Activated naive CD8-positive, alpha-beta T cell treated with anti-CD3 and anti-CD28 coated beads for 36 hours (primary cell): ENCODE measurements at places on chromosomes 5 and 9.
A peak's percentile ranks its signal among the peaks of the same experiment; 100 is the strongest.

DNA sequence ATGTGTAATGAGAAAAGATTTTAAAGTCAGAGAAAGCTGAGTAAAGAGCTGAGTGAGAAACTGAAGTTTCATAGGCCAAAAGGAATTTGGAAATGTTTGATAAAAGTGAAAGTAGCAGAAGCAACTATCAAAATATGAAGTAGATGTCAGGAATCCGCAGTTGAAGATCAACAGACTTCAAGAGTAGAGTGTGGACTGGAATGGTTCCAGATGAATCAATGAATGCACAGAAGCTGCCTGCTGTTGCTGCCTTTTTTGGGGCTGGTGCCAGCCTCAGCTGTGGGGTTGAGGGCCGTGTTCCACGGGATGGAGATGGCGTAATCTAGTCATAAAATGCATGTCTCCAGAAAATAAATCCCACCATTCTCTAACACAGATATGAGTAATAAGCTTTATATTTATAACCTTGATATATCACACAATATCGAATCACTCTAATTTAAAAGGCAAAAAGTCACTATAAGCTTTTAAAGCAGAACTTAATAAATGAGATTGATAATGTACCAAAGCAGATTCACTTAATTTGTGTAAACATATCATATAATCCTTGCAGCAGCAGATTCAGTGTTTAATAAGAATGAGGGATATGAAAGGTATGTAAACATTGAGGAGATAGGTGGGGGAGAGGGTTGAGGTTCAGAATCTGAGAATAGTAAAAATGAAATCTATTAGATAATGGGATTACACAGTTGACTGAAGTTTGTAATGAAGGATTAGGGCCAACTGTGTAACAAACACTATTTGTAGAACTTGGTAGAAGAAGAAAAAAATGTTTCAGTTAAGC is 652.3 kb upstream of the FTMT start:
- DNase-seq: no peak

- no peak for DNase-seq
Measured at GRCh38 chr5:134574521-134574920, 49.1 kb downstream of the JADE2 start.

DNA sequence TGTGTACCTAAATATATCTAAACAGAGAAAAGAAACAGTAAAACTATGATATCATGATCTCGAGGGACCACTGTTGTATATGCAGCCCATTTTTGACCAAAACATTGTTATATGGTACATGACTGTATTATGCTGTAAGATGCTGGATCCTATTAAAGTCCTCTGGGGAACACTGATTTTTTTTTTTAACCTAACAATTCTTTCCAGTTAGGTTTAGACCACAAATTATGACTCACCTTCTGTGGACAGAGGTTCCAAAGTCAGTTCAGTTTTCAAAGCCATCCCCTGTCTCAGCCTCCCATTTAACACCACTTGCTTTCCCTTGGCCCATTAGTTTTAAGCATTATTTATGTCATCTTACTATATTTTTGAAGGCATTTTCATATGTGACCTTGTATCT is 27.1 kb downstream of the TRMO start:
- no peak for DNase-seq

DNA sequence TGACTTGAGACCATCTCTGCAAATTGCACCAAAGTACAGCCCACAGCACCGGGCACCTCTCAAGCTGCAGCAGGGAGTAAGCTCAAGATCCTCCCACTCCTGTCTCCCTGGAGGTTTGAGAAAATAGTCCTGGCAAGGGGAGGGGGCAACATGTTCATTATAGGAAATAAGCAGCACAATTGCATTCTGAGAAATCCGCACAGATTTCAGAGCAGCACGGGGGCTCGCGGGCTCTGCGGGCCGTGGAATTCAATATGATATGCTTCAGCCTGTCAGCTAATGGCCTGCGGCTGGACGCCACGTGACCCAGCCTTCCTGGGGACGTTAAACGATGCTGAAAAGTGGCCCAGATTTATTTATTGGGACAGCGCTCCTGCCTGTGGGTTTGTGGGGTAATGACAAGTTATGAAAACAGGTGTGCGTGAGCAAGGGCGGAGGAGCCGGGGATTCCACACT is 156.4 kb downstream of the DAB2IP start:
- no peak for DNase-seq

DNA sequence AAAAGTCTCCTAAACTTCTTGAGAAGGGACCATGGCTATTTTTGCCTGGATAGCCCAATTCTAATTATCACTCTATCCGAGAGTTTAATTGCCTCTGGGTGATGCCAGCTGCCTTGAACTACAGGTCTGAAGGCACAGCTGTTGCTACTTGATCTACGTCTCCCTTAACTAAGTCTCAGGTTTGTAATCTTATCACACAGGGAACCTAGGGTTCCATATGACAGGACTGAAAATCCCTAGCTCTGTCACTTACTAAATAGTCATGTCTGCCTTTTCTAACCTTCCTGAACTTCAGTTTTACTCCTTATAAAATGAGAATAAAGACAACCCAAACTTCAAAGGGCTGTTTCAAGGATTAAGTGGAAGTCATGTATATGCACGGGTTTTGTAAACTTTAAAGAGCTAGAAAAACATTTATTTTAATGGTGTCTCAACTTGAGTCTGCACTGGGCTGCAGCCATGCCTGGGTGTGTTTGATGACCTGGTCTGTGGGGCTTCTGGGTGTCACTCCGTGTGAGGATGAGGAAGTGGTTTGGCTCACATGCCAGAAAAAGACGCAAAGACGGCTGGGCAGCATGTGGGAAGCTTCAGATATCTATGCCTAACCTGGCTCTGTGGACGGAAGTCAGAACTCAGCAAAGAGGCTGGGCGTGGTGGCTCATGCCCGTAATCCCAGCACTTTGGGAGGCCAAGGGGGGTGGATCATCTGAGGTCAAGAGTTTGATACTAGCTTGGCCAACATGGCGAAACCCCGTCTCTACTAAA is 129.3 kb upstream of the SLC44A1 start:
- peak; percentile 14 for DNase-seq

- no peak for DNase-seq
Measured at GRCh38 chr5:76820526-76820890, 1.7 kb downstream of the F2RL1 start.

DNA sequence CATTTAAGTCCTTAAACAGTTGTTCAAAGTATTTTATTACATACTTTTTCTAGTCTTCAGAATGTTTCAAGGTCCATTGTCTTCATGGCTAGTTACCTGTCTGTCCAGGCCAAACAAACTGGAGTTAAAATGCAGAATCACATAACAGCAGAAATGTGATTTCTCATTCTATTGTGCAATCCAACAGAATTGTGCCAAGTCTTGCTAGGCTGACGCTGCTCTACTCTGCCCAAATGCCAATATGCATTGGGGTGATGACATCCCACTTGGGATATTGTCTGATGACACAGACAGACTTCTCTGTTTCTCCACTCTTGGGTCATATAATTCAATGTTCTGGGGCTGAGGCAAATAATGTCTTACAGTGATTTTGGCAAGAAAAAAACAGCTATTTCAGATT is 5.2 kb upstream of the SLC22A5 start:
- no peak for DNase-seq

DNA sequence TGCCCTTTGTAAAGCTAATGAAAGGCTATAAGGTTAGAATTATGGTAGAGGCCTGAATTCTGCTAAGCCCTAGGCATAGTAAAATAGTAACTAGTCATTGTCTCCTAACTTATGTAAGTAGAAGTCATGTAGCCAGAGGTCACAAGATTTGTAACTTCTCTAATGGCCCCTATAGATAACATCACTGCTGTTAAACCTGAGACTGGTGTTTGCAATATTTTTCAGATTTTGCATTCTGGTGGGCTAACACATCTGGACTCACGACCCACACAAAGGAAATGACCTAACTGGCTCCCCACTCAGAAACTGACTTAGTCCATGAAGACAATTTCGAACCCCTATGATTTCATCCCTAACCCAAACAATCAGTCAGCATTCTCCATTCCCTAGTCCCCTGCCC is 37.2 kb upstream of the TTC39B start:
- no peak for DNase-seq

- DNase-seq: no peak
Measured at GRCh38 chr9:121173501-121173900, 28.2 kb downstream of the RAB14 start.

DNA sequence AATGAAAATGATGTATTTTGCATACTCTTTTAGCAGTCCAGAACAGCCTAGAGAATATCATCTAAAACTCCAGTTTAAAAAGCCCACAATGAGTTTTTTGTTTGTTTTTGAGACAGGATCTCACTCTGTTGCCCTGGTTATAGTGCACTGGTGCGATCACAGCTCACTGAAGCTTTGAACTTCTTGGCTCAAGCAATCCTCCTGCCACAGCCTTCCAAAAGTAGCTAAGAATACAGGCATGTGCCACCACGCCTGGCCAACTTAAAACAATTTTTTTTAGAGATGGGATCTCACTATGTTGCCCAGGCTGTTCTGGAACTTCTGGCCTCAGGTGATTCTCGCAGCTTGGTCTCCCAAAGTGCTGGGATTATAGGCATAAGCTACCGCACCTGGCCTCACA is 175.7 kb downstream of the FBN2 start:
- DNase-seq: no peak

DNA sequence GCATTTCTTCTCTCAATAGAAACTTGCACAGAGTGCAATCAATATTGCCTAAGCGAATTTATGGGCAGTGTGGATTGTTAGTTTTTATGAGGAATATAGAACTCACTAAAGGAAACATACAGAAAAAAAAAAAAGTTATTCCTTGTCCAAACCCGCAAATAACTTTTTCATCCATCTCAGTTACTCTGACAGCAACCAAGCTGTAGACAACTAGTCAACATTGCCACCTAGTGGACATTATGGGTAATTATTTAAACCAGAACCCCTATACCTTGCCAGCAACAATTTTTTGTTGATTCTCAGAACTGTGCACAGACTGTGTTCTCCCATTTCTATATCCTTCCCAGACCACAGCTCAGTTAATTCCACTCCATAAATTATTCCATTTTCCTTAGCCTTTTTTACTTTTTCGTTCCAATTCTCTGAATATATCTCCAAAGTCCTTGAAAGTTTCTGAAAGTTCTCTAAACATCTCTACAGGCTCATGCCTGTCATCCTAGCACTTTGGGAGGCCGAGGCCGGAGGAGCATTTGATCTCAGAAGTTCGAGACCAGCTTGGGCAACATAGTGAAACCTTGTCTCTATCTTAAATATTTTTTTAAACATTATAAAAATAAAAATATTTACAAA is 2.6 kb upstream of the AFAP1L1 start:
- DNase-seq: no peak

DNA sequence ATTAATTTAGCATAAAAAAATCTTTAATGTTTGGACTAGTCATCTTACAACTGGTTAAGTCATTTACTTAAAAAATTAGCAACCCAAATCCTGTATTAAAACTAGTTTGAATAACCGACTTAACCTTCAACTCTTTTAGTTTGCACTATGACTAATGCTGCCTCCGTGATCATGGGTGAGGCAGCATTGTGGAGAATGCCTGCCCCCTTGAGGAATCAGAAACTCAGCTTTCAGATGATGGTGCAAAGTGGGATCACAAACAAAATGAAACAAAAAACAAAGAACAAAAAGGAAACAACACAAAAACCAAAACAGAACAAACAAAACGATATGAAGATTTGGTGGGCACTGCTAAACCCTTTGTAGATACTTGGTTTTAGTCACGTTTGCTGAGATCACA is 127.0 kb upstream of the PALM2AKAP2 start:
- no peak for DNase-seq

DNA sequence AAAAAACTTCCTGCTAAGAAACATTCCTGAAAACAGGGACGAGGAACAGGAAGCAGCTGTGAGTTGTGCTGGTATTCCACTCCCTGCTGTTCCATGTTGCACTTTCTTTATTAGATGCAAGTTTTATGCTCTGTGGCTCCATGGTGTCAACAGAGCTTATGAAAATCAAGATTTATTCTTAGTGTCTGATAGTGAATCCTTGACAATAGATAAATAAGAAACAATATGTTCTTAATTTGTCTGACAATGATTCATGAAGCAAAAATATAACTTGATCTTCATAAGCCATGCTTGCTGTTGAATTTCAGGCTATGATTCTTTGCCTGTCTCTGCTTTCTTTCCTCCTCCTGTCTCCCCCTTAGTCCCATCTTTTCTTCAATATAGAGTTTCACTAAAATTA is 119.6 kb downstream of the DROSHA start:
- DNase-seq: no peak

DNA sequence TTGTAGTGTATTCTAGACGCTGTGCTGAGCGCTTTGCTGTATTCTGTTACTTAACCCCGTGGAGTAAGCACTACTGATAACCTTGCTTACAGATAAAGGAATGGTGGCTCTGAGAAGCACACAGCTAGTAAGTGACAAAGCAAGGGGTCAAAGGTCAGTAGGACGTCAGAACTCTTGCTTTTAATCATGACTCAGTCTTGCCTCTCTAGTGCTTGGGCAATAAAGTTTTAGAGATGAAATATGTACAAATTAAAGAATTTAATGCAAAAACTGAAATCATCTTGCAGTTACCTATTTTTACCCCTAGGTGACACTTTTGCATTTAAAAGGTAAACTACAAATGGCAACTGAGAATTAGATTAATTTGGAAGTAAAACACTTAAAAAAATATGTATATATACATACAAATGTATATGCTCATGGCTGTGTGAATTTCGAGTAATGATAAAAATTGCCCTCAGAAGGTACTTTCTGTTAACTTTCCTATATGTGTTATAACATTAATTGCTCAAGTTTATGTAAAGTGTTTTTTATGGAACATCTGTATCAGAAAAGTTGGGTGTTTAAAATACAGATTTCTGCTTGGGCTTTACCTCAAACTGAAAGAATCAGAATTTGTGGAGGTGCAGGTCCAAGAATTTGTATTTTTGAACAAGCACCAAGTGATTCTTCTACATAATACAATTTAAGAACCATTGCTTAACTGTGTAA is 175.1 kb upstream of the DAB2 start:
- no peak for DNase-seq

GRCh38 chr5:176652136-176652535 is 4.9 kb downstream of the TSPAN17 start:
- DNase-seq: no peak

GRCh38 chr9:127163409-127163808 is 41.0 kb upstream of the ANGPTL2 start:
- no peak for DNase-seq

DNA sequence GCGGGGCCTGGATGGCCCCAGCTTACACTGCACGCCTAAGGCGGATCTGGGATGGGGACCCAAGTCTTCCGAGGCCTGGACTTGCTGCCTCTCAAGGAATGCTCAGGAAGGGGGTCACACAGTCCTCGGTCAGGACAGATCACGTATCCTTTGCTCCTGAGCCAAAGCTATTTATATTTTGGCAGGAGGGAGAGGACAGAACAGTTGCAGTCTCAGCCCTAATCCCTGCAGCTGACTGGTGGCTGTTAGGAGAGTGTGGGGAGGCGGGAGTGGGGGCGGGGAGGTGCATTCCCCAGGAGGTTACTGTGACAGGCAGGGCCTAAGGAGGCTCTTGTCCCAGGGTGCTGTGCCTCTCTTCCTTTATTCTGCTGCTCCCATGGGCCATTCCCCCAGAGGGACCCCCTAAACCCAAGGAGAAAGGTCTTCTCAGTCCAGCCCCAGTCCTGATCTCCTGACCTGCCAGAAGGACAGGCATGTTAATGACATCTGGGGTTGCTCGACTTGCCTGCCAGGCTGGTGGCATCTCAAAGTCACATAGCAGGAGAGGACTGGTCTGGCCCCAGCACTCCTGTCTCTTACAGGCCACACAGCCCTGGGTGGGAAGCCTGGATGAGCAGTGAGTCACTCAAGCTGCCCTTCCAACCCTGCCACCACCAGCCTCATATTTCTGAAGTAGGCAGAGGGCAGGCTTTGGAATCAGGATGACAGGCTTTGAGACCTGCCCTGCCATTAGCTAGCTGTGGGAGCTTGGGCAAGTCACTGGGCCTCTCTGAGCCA is 51.9 kb downstream of the COL27A1 start:
- no peak for DNase-seq
